ENCODE measurements at places on chromosomes 2 and 18. TPM values are rescaled to one million over a fixed set of nuclear protein-coding genes. Genes with fewer than 3 reads are reported as not detected.

- H3K27me3 ChIP-seq = peaks cover 8% of the 10 kb centered on the region
- no peak overlapping the region for H3K27ac ChIP-seq
- no peak for DNase-seq
- no peaks in the 10 kb centered on the region for H3K36me3 ChIP-seq
- H3K4me3 ChIP-seq = no peak overlapping the region
Measured at GRCh38 chr2:219435701-219436100, 1.1 kb downstream of the SPEG start.

DNA sequence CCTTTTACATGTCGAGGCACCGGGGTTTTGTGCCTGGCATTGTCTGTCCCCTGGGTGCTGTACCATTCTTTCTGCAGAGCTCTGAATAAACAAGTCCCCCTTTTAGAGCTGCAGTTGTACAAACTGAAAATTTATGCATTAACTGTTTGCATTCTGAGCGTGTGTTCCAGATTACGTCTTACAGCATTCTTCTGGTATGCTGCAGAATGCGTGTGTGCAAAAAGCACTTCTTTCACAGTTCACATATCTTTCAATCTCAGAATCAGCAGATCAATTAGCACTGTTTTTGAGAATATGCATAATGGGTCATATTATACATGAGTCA, 27.5 kb downstream of the MEIS1 start:
- peaks cover 10% of the 10 kb centered on the region for H3K27me3 ChIP-seq
- H3K4me1 ChIP-seq = no peaks in the 10 kb centered on the region
- H3K36me3 ChIP-seq = no peaks in the 10 kb centered on the region

- DNase-seq = no peak
- no peaks in the 10 kb centered on the region for H3K36me3 ChIP-seq
Measured at GRCh38 chr2:132560562-132560961, 109.4 kb downstream of the LYPD1 start.

GRCh38 chr2:196801674-196802261, 2.3 kb upstream of the GTF3C3 start:
- H3K36me3 ChIP-seq = peaks cover 6% of the 10 kb centered on the region
- peak overlapping the region; percentile 9 for H3K4me3 ChIP-seq
- no peak for DNase-seq
- H3K27ac ChIP-seq = peak overlapping the region; percentile 100
- H3K4me1 ChIP-seq = peaks cover 42% of the 10 kb centered on the region
- H3K27me3 ChIP-seq = peaks cover 9% of the 10 kb centered on the region

DNA sequence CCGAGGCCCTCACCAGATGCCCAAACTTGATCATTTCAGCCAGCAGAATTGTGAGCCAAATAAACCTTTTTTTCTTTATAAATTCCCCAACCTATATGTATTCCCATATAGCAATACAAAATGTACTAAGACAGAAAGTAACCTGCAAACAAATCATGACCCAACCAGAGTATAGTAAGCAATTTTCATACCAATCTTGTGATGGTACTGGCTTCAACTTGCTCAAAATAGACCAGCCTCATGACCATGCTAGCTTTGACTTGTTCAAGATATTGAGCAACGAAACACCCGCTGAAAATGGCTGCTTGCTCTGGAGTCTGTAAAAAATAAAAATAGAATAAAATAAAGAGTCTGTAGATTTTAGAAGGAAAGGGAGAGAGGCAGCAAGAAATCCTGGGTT, 97.6 kb downstream of the C1D start:
- H3K4me3 ChIP-seq = no peak overlapping the region
- H3K4me1 ChIP-seq = no peaks in the 10 kb centered on the region
- H3K27ac ChIP-seq = no peak overlapping the region
- DNase-seq = no peak

DNA sequence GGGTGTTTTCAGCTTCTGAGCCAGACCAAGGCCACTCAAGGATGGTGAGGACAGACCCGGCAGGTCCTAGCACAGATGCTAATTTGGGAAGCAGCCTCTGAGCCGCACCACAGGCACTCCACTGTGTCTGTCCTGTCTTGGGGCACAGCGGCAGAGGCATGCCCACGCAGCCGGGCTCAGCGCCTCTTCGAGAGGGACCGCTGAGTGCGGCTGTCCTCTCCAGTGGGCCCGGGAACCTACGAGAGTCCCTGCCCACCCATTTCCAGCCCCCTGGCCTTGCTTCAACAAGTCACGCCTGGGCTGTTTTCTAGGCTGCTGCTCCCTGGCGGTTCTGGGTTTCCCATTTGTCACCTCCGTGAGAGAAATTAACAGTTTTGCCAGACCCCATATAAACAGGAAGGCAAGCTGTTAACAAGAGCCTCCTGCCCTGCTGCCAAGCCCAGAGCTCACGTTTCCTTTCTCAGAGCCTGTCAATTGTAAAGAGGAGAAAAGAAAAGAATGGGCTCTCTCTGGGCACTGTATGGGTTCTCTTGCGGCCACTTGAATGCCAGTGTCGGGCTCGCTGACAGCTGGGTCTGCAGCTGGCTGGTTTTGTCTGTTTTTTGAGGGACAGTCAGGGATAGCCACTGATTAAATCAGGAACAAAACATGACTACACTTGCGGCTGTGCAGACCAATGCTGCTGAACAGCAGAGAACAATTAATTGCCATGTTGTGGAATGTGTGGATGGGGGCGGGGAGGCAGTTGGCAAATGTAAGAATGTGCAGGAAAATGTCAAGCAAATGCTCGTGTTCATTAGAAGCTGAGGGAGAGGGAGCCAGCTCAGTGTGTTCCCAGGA, 30.6 kb downstream of the TMEM17 start:
- no peak for DNase-seq
- peaks cover 10% of the 10 kb centered on the region for H3K27me3 ChIP-seq
- no peaks in the 10 kb centered on the region for H3K36me3 ChIP-seq
- H3K4me3 ChIP-seq = peak overlapping the region; percentile 5

- H3K27me3 ChIP-seq = peaks cover 10% of the 10 kb centered on the region
- DNase-seq = no peak
- H3K36me3 ChIP-seq = peaks cover 2% of the 10 kb centered on the region
Measured at GRCh38 chr18:57060814-57061213, 86.1 kb upstream of the BOD1L2 start.

DNA sequence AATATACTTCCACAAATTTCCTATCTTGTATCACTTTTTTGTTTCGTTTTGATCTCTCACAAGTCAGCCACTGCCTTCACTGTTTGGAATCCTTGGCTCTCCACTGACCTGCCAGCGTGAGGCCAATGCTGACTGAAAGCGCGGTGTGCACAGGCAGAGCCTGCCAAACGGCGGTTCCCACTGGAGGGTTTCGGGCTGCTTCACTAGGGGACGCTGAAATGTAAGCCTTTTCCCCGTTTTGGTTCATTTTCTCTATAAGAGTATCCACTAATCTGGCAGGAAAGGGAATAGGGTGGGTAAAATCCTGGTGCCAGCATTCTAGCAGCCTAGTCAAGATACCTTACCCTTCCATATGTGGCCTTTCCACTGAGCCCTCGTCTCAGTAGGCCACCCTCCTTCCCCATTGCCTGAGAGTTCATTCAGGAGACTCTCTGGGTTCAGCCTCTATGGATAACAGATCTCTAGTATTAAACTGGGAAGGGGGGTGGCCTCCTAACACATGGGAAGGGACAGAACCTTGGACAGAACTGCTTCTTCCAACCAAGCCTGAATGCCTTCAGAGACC, 91.5 kb downstream of the DYM start:
- no peak overlapping the region for H3K4me3 ChIP-seq
- no peaks in the 10 kb centered on the region for H3K27me3 ChIP-seq
- peaks cover 6% of the 10 kb centered on the region for H3K4me1 ChIP-seq

- peaks cover 6% of the 10 kb centered on the region for H3K36me3 ChIP-seq
- H3K4me3 ChIP-seq = peak overlapping the region; percentile 46
- DNase-seq = no peak
- peak overlapping the region; percentile 9 for H3K27ac ChIP-seq
Measured at GRCh38 chr18:63266888-63267790, 52.4 kb downstream of the BCL2 start.

GRCh38 chr2:233544200-233544610, 22.4 kb downstream of the USP40 start:
- no peak overlapping the region for H3K4me3 ChIP-seq
- no peaks in the 10 kb centered on the region for H3K27me3 ChIP-seq
- H3K36me3 ChIP-seq = peaks cover 1% of the 10 kb centered on the region
- peaks cover 7% of the 10 kb centered on the region for H3K4me1 ChIP-seq
- no peak overlapping the region for H3K27ac ChIP-seq

- H3K27me3 ChIP-seq = no peaks in the 10 kb centered on the region
- H3K4me1 ChIP-seq = no peaks in the 10 kb centered on the region
- no peaks in the 10 kb centered on the region for H3K36me3 ChIP-seq
Measured at GRCh38 chr2:16332681-16333557, 332.7 kb downstream of the CYRIA start.

DNA sequence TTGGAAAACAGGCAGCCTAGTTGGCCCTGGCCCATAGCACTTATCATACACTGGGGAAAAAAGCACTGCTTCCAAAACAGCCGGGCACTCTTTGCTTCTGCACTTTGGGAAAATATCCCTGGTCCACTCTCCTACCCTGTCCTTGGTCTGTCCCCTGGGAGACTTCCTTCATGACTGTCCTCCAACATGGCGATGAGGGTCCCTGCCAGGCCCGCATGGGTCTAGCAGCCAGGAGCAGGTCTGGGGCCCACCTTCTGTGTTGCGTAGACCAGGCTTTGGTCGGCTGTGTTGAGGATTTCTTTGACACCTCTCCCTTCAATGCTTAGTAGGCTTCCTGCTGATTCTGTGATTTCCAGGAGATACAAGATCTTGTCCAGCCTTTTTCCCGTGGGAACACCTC, 12.2 kb downstream of the KCNF1 start:
- peaks cover 15% of the 10 kb centered on the region for H3K27me3 ChIP-seq
- no peaks in the 10 kb centered on the region for H3K36me3 ChIP-seq
- DNase-seq = no peak

- no peak overlapping the region for H3K27ac ChIP-seq
- no peaks in the 10 kb centered on the region for H3K27me3 ChIP-seq
- no peak for DNase-seq
- no peaks in the 10 kb centered on the region for H3K36me3 ChIP-seq
Measured at GRCh38 chr18:5571666-5572065, 27.9 kb upstream of the EPB41L3 start.

DNA sequence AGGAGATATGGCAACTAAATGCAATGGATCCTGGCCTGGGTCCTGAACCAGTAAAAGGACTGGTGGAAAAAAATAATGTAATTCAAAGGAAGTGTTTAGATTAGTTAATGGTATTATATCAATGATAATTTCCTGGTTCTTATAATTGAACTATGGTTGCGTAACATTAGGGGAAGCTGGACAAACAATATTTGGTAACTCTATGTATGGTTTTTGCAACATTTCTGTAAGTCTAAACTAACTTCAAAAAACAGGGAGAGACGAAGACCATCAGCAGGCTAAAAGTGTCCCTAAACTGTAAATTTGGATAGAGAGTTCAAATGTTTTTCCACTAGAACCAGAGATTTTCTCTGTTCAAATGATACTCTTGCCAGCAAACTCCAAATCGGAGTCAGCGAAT, 36.9 kb downstream of the KLF7 start:
- H3K4me1 ChIP-seq = peaks cover 77% of the 10 kb centered on the region
- H3K27me3 ChIP-seq = no peaks in the 10 kb centered on the region
- DNase-seq = no peak
- H3K36me3 ChIP-seq = peaks cover 9% of the 10 kb centered on the region
- H3K4me3 ChIP-seq = no peak overlapping the region

DNA sequence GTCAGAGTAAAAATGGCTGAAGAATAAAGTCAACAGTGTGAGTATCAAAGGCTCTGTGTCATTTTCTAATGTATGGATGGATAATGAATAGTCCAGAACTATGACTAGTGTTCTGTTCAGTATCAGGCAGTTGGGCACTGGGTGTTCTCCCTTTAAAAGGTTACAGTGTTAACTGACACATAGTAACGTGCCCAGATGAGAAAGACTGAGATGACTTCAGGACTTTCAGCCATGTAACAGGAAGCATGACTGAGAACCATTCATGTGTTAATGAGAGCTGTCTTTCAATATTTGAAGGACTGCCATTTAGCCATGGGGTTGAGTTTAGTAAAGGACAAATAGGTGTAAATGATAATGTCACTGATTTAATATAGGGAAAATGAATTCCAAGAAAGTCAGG, 187.1 kb downstream of the GULP1 start:
- H3K36me3 ChIP-seq = no peaks in the 10 kb centered on the region
- no peak for DNase-seq
- H3K4me1 ChIP-seq = peaks cover 4% of the 10 kb centered on the region

- H3K27ac ChIP-seq = no peak overlapping the region
- H3K27me3 ChIP-seq = peaks cover 15% of the 10 kb centered on the region
- H3K4me3 ChIP-seq = no peak overlapping the region
- no peaks in the 10 kb centered on the region for H3K4me1 ChIP-seq
- DNase-seq = no peak
Measured at GRCh38 chr2:182628916-182629315, 87.1 kb upstream of the DNAJC10 start.

- H3K4me3 ChIP-seq = peak overlapping the region; percentile 71
- peak overlapping the region; percentile 58 for H3K27ac ChIP-seq
- peaks cover 24% of the 10 kb centered on the region for H3K4me1 ChIP-seq
- no peak for DNase-seq
- no peaks in the 10 kb centered on the region for H3K27me3 ChIP-seq
Measured at GRCh38 chr2:62321380-62322289, 125.7 kb downstream of the B3GNT2 start.

- no peaks in the 10 kb centered on the region for H3K27me3 ChIP-seq
- H3K4me1 ChIP-seq = no peaks in the 10 kb centered on the region
- no peaks in the 10 kb centered on the region for H3K36me3 ChIP-seq
- no peak overlapping the region for H3K4me3 ChIP-seq
- DNase-seq = no peak
- H3K27ac ChIP-seq = no peak overlapping the region
Measured at GRCh38 chr18:32906506-32907310, 133.9 kb upstream of the KLHL14 start.

DNA sequence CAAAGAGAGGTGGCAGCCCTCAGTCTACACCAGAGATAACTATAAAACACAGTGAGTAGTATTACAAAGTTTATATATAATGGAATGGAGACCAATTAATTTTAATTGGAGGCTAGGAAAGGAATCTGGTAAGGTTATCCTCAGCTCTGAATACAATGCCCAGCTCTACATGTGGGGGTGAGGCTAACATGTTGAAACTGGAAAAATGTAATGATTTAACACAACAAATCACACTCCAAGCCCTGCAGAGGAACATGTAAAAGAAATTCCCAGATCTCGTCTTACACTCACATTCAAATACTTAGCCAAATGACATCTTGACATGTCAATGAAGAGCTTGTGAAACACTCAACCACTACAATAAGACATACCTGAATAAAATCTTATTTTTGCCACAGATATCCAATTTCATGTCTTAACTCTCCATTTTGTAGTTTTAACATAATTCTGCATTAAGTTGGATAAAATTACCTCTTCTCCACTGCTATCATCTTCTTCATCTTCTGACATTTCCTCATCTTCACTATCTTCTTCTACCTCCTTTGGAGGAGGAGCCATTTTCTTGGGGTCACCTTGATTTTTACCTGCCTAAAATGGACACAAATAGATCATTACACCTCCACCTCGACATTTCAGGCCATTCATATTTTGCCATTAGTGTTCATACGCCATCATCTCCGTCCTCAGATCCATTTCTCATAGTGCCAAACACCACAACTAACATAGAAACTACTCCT, 1.4 kb downstream of the NCL start:
- DNase-seq = no peak
- peak overlapping the region; percentile 93 for H3K27ac ChIP-seq
- no peaks in the 10 kb centered on the region for H3K27me3 ChIP-seq
- peaks cover 72% of the 10 kb centered on the region for H3K4me1 ChIP-seq

Gene ABCG5
- total RNA-seq = not detected

Gene KCNIP3
- not detected for total RNA-seq

Gene CAPN14
- total RNA-seq = 0.65 TPM

Gene DQX1
- total RNA-seq = 1.5 TPM

Gene ZC3H6
- total RNA-seq = 26.3 TPM

Gene FANCL
- 13.2 TPM for total RNA-seq

Gene FSHR
- not detected for total RNA-seq

Gene M1AP
- not detected for total RNA-seq

Gene WNT10A
- total RNA-seq = 8.6 TPM
